Activated CD4-positive, alpha-beta T cell treated with anti-CD3 and anti-CD28 coated beads for 24 hours (primary cell): ENCODE measurements at places on chromosomes 7 and 10.

DNA sequence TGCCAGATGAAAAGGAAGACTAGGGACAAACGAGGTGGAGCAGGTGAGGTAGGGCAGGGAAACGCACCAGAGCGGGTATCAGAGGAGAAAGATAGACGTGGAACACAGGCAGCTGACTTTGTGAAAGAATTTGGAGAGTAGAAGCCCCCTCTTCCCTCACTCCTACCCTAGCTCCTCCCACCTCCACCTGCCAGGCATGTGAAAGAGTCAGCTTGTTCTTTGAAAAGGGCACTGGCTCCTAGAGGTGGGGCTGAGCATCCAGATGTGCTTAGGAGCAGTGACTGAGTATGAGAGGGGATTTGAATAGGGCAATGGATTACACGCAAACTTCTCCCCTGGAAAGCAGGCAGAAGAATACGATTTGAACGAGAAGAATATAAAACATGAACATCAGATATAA lies 174.2 kb upstream of the INHBA start:
- DNase-seq, result no peak

DNA sequence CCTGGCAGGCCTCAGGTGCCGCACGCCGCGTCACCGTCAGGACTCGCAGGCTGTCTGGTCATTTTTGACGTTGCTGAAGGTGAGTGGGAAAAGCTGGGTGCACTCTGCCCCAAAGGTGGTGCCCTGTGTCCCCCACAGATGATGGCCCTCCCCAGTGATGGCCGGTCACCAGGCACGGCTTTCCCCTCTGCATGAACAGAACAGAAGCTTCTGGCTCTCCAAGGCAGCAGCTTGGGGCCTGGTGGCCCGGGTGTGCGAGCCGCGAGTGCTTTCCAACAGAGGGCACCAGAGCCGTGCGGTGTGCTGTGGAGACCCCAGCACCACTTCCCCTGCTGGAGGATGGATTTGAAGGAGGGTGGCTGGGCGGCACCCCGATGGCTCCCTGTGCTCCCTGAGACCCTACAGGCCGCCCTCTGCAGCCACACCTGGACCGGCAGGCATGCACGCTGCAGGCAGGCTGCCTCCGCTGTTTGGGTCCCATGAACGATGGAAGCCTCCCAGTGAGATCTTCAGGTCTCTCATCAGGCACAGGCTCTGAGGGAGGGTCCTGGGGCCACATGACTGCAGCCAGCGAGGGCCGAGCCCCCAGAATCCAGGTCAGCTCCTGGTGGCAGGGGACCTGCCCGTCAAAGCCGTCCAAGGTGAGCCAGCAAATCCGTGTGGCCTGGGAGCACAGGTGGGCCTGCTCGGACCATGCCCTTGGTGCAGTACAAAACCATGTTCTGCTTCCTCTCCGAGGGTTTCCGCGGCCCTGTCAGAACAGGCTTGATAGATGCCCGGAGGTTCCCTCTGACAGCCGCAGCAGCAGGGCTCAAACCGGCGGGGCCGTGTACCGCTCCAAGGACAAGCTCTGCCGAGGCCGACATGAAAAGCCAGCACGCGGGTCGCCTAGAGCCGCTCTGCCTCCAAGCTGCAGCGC lies 195.4 kb downstream of the EBF3 start:
- no peak for DNase-seq

DNA sequence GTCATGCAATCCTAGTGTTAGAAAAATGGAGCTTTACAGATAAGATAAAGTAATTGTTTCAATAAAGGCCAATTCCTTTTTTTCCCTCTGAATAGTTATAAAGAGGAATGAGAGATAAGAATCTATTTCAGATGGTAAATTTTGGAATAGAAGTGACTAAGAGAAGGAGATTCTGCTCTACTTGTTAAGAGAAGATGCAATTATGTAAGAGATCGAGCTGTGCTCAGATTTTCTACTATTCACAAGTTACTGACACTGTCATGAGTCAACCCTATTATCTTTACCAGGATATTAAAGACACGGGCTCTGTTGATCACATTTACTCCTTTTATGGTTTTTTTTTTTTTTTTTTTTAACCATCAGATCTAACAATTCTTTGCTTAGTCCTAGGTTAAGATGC lies 511.3 kb downstream of the ARL4A start:
- no peak for DNase-seq

DNA sequence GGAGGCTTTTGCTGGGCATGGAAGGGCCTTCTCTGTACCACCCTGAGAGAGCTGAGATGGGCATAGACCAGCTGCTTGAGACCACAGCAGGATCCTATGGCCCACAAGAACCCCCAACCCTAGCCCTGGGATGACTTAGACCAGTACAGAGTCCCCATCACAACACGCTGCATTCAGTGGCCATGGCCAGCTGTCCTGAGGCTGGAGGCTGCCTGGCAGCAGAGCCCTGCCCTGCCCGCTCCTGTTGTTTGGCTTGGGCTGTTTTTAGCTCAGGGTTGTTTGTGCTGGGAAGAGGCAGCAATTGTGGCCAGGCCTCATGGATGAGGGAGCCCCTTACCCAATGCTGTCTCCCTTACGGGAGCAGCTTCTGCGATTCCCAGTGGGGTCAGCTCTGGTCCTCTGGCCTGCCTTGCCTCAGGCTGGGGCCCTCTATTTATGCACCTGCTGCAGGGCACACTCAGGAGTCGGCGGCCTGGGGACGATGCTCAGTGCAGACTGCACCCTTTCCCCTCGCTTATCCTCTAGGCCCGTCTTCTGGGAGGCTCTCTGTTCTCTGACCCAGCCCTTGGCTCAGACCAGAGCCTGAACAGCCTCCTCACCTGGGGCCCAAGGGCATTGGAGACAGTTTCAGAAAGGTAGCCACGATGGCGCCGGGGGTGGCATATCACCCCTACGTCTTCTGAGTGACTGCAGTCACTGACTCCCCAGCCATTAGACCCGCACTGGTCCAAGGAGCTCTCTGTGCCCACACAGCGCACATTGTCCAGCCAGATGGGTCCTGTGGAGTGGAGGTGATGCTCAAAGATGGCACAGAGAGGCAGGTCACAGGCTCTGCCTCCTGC lies 6.3 kb downstream of the LOXL4 start:
- DNase-seq, result no peak

- no peak for DNase-seq
These were observed 19.8 kb downstream of the CDK1 start for GRCh38 chr10:60798031-60798430.
